Right ventricle myocardium inferior (tissue), 1 donor: ENCODE measurements at places on chromosomes 13 and 19.

DNA sequence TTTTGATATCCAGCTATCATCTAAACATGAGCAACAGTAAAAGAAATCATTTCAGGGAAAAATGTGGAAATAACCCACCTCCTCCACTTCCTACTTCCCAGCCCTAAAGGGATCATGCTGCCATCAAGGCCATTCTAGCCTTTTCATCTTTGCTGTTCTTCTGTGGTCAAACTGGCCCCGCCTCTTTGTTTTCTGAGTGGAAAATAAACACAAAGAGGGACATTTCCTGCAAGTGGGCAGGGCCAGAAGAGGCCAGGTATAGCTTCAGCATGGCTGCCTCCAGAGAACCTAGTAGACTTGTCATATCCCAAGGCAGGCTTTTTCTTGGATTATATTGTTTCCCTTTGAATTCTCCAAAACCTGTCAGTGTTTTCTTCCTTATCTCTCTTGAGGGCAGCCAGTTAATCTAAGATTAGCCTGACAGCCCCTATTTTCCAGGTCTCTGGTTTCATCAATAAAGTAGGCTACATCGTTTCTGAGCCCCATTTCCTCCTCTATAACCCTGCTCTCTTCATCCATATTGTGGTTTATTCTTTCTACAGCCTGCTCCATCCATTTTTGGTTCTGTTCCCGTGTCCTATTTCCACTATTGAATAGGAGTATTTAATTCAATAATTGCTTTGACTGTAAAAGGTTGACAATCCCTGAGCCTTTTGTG lies 117.6 kb downstream of the GPC6 start:
- no peak for DNase-seq

GRCh38 chr19:49564616-49565045 lies 15.7 kb downstream of the NOSIP start:
- DNase-seq: no peak

DNA sequence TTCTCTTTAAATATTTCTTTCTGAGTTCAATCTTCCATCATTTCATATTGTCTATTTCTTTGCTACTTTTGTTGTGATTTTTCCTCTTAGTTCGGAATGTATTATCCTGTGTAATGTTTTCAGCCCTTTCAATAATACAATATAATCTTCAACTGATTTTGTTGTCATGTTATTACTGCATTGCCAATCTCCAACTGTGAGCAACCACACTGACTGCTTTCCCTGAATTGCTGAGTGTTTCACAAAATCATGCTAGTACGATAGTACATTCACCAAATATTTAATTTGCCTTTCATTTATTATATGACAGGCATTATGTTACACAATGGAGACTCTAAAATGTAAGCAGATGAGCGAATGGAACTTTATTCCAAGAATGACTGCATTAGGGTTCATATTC lies 744.3 kb upstream of the ATXN8OS start:
- DNase-seq: no peak

- no peak for DNase-seq
These were observed 246.9 kb downstream of the DCLK1 start for GRCh38 chr13:35884211-35884760.

- DNase-seq: peak; percentile 54
These were observed 2.6 kb upstream of the TIMM13 start for GRCh38 chr19:2429917-2430535.

- DNase-seq: no peak
These were observed 611.0 kb upstream of the SGCG start for GRCh38 chr13:22569811-22570210.

- peak; percentile 69 for DNase-seq
These were observed 195.6 kb downstream of the GGACT start for GRCh38 chr13:100392709-100393630.

DNA sequence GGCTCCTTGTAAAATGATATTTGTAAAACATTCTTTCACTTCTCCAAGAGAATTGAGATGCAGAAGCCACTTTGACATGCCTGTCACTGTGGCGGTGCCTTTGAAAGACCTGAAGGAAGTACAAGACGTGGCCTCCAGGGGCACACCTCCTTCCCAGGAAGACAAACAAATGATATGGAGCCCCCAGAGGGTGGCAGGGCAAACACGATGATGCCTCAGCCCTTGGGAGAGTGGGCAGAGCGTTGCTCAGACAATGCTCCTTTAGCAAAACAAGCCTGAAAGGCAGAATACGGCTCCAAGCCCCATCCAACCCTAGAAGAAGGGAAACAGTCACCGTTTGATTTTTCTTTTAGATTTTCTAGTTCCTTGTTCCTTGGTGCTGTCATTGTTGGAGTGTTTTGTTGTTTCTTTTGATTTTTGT lies 9.2 kb upstream of the ATP12A start:
- DNase-seq: no peak

- DNase-seq: no peak
These were observed 1.8 kb upstream of the MYBPC2 start for GRCh38 chr19:50430888-50431342.

DNA sequence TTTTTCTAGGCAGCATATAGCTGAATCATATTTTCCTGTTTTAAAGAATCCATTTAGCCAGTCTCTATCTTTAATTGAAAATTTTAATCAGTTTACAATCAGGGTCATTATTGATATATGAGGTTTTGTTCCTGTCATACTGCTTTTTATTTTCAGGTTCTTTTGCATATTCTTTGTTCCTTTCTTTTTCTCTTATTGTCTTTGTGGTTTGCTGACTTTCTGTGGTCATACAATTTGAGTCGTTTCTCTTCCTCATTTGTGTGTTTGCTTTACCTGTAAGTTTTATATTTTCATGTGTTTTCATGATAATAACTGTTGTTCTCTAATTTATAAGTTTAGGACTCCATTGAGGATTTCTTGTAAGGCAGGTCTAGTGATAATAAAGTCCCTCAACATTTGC lies 812.6 kb downstream of the DACH1 start:
- no peak for DNase-seq

DNA sequence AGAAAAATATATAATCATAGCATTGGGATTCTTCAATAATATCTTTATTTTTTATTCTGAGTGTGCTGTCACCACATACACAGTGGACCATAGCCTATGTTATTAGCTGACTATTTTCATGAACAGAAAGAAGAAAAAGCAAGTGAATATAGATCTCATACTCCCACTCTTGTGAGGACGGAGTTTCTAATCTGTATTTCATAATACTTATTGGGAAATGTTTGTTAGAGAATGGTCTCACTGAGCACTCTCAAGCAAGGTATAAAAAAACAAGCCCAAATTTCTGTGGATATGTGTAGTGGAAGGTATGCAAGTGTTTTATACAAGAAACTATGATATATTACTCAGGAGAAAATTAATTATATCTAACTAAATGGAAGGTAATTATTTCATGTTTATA lies 1218.1 kb downstream of the SLITRK1 start:
- no peak for DNase-seq

DNA sequence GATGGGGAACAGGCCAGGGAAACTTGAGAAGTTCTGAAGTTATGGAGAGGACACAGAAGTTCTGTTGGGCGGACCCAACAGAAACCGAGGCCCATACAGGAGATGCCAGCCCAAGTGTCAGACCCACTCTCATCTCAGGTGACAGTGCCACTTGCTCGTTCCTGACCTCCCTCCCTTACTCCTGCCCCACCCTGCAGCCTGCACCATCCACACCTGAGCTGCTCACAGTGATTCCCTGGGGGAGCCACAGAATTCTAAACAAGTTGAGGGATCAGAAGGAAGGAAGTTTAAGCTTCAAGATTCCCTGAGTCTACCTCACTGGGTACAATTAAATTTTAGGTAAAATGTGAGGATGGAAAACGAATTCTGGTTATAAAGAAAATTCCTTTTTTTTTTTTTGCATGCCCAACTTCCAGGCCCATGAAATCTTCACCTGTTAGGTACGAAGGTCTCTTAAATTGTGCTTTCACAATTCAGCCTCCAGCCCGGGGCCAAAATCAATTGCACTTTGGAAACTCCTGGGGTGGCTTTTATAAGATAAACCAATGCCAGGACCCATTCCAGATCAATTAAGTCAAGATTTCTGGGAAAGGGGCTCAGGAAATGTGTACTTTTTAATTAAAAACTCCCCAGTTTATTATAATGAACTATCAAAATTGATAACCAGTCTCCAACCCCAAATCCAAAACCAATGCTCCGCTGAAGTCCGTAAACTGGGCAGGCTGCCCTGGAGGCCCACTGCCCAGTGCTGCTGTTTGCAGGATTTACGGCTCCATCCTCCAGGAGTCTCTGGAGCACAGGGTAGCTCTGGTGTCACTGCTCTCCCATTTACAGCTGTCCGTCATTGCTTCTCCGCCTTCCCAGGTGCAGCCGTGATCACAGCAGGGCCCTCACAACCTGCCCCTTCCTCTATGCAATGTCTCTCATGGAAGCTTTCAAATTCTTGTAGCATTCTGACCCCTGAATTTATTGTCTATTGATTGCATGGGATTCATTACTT lies 643.5 kb downstream of the UQCRFS1 start:
- DNase-seq: no peak

GRCh38 chr13:27353166-27353583 lies 71.2 kb upstream of the GTF3A start:
- DNase-seq: no peak

DNA sequence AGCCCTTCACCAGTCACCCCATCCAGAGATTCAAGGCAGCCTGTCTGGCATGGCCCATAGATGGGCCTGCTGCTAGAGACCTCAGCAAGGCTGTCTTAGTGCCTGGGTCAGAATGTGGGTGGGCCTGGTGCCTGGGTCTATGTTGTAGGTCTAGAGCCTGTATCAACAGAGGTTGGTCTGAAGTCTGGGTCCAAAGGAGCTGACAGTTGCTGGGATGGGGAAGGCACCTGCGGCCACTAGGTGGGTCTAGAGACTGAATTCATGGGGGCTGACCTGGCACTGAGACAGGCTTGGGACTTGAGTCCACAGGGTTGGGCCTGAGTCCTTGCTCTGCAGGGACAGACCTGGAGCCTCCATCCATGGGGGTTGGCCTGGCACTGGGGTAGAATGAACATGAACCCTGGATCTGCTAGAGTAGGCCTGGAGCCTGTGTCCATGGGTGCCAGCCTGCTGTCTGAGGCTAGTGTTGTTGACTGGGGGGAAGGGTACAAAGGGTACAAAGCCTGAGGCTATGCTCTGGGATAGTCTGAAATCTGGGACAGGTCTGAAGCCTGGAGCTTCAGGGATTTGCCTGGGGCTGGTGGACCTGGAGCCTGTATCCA lies 516.8 kb downstream of the OLFM4 start:
- DNase-seq: no peak

DNA sequence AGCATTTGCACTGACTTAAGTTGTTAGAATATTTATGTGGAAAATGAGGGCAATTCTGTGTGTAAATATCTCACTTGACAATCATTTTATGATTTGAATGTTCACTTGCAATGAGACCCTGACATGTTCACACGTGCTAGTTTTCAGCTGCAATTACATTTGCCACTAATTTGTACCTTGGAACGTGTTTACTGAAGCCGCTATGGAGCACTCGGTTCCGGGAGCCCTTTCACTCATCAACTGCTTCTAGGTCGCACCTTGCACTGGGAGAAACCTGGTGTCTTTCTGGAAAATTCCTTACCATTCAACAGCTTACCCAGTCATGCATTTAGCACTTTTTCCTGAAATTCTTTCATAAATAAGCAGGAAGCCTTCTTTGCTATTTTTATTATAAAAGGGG lies 229.6 kb downstream of the ZIC5 start:
- no peak for DNase-seq

DNA sequence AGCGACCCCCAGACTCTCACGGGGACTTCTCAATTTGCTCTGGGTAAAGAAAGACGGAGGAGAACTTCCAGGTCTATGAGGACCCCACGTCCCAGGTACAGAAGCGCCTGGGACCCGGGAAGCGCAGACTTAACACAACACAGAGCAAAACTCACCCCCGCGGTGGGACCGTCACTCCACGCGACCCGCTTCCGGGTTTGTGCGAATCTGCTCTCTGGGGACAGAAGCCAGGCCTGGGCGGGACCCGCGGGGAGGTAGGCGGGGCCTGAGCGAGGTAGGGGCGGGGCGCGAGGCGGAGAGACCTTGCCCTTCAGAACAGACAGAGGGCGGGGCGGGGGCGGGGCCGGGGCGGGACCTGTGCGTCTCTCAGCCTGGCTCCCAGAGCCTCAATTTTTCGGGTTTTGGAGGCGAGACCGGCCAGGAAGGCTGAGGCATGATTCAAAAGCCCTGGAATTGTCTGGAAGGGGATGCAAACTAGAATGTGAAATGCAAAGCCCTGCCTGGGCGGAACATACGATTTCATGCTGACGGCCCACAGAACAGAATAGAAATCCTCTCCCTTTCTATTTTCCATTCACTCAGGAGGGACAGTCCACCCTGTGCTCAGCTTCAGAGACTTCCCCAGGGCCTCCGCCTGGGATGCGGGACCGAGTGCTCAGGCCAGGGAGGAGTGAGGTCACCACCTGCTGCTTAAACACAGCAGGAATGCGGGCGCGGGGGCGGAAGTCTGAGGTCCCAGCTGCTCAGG lies 19.3 kb upstream of the ZNF888 start:
- peak; percentile 96 for DNase-seq

DNA sequence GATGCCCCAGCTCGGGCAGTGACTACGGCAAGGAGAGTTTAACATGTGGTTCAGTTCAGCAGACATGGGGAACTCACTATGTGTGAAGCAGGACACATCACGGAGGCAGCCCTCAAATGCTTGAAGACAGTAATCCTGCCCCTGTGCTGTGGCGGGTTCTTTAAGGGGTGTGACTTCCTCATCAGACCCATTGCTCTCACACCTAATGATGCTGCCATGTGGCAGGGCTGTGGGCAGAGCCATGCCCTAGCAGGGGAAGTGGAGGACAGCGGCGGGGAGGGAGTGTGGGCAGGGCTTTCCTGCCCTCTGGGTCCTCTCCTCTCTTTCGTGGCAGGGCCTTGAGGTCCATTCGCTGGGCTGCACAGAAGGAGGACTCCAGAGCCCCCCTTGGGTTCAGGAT lies 131.1 kb upstream of the GJB6 start:
- DNase-seq: no peak

DNA sequence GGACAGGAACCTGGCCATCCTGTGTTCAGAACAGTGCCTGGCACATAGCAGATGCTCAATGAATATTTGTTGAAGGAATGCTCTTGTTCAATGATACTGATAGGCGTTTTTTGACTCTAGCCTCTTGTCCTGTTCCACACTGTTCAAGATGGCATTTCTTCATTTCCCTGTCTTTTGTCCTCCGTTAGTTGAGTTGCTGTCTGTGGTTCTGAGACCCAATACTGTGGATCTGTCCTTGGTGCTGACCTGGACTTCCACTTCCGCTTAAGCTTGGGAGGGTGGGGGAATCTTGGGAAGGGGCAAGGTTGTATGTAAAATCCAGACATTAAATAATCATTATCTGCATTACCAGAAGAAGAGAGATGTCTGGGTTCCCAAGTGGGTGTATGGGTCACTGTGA lies 8.3 kb upstream of the KCNN4 start:
- DNase-seq: no peak

DNA sequence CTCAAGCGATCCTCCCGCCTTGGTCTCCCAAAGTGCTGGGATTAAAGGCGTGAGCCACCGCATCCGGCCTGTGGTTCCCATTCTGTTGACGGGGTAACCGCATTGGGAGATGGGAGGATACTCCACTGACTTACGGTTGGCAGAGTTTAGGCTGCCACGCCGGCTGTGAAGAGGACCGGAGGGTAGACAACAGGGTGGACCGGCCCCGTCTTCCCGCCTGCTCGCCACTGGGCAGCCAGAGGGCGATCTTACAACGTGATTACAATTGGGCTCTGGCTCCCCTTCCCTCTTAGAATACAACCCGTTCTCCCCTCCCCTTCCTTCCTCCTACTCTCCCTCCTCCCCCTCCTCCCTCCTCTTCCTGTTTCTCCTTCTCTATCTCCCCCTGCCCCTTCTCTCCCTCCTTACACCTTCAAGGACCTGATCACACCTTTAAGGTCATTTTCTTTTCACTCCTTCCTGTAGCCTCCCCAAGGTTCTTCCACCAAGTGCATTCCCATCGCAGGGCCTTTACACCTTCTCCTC lies 957 bp upstream of the CCDC194 start:
- peak; percentile 91 for DNase-seq
